Osteocyte (in vitro differentiated cells): ENCODE measurements at places on chromosomes 1 and 21.

- no peak for DNase-seq
Measured at GRCh38 chr1:89686520-89686919, 53.6 kb downstream of the LRRC8C start.

GRCh38 chr1:160251011-160251410 lies 11.3 kb downstream of the DCAF8 start:
- DNase-seq = no peak

GRCh38 chr1:116321766-116322175 lies 51.3 kb upstream of the ATP1A1 start:
- no peak for DNase-seq

- DNase-seq = no peak
Measured at GRCh38 chr1:17122521-17123164, 3.4 kb upstream of the PADI2 start.

DNA sequence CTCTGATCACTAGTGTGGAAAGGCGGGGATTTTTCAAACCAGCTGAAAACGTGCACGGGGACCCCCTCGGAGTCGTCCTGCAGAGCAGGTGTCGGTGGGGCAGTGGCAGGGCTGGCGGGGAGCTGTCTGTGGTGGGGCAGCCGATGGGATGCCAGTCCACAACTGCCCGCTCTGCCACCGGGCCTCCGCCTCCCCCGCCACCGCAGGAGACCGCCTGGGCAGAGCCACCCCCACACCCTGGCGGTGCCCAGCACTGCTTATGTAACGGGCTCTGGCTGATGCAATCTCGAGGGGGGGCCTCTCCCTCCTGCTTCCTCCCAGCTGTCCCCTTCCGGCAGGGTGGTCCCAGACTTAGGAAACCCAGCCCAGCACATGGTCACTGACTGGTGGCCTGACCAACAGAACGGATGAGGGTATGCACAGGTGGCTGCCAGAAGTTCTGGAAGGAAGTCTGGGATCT lies 9.3 kb downstream of the CHD5 start:
- no peak for DNase-seq

- DNase-seq = no peak
Measured at GRCh38 chr1:68120136-68120791, 69.8 kb upstream of the DIRAS3 start.

GRCh38 chr1:85214654-85215053 lies 13.8 kb upstream of the SYDE2 start:
- DNase-seq = no peak

GRCh38 chr1:107058245-107059032 lies 2.0 kb downstream of the PRMT6 start:
- DNase-seq = no peak

DNA sequence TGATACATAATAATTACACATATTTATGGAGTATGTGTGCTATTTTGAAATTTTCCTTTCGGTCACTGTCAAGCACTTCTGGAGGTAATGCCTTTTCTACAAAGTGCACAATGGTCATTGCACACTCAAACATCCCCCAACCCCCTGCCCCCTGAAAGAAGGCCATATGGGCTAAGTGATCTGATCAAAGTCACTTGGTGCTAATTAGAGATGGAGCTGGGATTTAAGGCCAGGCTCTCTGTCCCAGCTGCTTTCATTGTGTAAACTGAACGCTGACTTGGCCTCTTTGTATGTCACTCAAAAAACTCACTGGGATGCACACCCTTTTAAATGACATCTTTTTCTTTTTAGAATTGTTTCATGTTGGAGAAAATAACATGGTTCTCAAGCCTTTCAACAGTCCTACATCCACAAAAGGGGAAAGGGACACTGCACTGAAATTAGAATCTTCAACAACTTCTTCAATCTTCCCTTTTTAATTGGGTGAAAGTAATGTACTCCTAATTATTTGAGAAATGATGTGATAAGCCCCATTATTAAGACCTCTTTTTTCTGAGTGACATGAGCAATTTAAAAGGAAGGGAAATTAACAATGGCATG lies 149.2 kb downstream of the ST6GALNAC5 start:
- no peak for DNase-seq

DNA sequence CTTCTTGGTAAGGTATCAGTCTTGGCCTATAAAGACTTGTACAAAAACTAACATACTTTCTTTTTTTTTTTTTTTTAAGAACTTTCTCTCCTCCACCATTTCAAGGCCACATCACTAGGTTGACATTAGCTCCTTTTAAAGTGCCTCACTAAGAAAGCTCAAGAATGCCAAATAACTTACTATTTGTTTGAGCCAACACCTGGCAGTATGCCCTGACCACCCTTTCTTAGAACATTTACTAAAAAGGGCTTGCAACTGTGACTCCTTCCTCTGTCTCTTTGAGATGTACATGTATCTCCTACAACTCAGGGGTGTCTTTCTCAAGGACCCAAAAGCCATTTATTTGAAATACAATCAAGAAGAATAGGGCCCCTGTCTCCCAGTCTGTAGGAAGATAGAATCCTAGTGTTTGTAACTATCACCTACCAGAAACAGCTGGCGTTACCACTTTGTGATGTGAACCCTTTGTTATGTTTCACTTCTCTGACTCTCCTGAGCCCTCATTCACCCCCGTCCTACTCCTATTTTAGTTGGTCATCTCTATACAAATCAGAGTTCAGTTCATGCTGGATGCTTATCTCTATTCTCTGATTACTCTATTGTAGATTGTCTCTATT lies 12.2 kb upstream of the SAMD13 start:
- DNase-seq = no peak

DNA sequence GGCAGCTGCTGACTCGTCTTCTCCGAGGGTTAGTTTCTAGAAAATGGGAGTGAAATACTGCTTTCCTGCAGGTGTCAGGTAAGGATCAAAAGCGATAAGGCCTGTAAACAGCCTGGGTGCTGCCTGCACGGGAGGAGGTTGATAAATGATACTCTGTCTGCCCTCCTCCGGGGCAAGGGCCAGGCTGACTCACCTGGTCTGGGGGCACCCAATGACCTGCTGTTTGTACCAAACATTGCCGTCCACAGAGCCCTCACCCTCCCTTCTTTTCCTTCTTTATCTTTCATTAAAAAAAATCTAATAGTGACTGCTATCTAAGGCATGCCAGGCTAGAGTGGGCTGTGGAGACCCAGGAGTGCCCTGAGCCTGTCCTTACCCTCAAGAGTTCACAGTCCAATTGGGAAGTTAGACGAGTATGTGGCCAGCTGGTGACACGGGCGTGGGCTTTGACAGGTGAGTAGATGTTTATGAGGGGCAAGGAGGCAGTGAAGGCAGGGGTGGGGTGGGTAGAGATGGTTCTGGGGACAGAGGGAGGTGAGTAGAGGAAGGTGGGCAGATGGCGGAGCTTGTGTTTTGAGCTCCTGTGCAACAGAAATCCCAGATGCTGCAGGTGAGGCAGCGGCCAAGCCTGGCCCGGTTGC lies 16.2 kb downstream of the EDN2 start:
- no peak for DNase-seq

- DNase-seq = no peak
Measured at GRCh38 chr1:64163431-64163830, 40.0 kb upstream of the UBE2U start.

GRCh38 chr1:115469703-115470476 lies 131.8 kb upstream of the NGF start:
- no peak for DNase-seq

GRCh38 chr1:44775930-44776729 lies 790 bp downstream of the RPS8 start:
- no peak for DNase-seq

DNA sequence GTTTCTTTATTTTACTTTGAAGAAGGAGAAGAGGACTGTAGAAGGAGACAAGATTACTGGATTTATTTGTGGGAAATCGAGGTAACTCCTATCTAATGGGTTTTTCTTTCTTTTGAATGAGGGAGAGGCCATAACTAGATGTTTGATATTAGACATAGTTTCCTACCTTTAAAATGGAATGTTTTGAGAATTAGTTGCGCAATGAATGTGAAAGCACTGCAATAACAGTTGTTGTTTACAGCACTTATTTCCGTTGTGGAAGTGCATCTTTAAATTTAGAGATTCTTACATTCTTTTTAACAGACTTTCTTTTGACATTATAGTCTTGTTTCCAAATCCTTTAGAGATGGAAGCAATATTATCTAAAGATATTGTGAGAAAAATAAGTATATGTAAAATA lies 229.0 kb downstream of the SRGAP2C start:
- DNase-seq = no peak

GRCh38 chr1:15515022-15515663 lies 8.9 kb downstream of the CASP9 start:
- no peak for DNase-seq

- DNase-seq = no peak
Measured at GRCh38 chr1:204505674-204506200, 10.5 kb upstream of the MDM4 start.

DNA sequence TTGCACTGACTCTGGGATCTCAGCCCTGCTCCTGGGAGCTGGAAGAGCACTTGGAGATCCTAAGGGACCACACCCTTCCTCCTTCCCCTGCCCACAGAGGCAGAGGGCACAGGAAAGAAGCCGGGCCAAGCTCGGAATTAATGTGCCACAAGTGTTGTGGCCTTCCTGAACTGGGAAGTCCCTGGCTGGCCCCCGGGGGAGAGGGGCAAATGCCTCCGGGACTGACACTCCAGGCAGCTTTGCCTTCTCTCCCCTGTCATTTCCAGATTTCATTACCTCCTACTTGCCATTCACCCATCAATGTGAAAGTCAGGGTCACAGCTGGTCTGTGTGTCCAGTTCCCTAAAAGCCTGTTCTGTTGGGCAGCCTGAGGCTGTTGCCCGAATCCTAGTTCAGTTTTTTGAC lies 21.7 kb downstream of the SESN2 start:
- no peak for DNase-seq

GRCh38 chr1:234731569-234732085 lies 121.6 kb upstream of the IRF2BP2 start:
- no peak for DNase-seq

DNA sequence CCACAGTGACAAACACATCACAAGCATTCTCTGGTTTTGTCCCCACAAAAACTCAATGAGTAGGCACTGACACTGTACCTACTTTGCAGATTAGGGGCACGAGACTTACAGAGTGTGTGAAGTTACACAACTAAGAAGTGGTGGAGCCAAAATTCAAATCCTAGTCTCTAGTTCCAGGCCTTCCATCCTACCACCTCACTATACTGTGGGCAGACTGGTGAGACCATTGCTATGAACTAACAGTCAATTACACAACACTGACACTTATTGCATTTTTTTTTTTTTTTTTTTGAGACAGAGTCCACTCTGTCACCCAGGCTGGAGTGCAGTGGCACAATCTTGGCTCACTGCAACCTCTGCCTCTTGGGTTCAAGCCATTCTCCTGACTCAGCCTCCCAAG lies 71.4 kb downstream of the KCNN3 start:
- no peak for DNase-seq

DNA sequence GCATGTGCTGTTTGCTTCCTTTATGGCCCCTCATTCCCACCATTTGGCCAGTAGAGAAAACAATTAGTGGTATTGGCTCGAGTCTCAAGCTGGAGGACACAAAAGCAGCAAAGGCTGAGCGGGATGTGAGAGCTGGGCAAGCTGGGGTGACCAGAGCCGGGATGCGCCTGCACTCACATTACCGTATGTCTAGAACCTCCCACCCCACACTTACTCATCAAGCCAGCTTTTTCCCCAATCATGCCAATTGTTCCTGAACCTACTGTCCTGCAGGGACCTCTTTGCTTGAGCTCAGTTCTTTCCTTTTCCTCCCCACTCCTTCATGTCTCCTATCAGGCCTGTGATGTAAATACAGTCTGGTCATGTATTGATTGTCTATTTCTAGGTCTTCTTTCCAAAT lies 45.9 kb downstream of the KIRREL1 start:
- no peak for DNase-seq

DNA sequence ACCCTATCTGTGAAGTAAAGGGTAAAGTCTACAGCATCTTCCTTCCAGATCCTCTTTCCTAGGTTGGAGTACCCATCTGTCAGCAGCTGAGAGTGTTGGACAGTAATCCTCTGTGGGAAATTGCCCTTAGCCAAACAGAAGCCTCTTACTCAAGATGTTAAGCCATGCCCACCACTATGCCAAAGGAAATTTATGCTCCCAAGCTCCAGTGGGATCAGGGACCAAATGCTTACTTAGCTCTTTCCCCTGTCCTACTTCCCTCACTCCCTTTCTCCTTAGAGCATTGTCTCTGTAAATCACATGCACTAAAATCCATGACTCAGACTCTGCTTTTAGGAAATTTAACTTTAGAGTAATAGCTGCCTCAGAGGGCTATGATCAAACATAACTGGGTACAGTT lies 254.0 kb downstream of the BRINP2 start:
- no peak for DNase-seq

GRCh38 chr1:1115136-1115785 lies 628 bp downstream of the C1orf159 start:
- no peak for DNase-seq

DNA sequence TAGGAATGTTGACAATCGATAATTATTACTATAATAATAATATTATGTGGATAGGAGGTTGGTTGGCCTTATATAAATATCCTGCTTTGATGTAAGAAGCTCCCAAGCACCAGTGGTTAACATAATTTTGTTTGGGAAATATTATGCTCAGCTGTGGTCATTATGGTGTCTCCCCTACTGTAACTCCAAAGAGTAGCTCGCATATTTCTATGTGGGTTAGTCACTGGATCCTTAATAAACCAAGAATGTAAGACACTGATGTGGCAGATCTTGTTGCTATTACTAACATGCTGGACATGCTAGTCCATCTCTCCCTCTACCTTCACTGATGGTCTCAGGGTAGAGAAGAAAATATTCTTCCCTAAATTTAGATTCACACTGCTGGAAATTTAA lies 79.2 kb upstream of the RALGPS2 start:
- DNase-seq = no peak
